Stimulated activated CD4-positive, alpha-beta T cell treated with anti-CD3 and anti-CD28 coated beads, Interleukin-1b, Interleukin-23, amount 100 ng/mL, for 1 hour (primary cell): ENCODE measurements at places on chromosomes 2 and 18.

DNA sequence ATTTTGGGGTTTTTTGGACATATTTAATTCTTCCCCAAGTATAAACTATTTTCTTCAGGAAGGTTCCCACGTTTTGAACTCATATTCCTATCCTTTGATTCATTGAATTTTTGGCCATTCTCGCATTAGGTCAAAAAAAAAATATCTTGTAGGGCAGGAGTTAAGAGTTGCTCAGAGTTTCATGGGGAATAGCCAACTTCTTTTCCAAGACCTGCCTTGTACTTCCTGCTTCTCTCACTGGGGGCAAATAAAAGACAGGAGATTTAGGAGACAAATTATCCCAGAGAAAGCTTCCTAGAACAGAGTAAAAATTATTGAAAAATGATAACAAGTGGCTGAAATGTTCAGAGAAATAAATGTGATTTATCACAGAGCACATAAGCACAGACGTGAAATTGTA, 55.2 kb upstream of the BCL11A start:
- no peak for DNase-seq

- no peak for DNase-seq
Measured at GRCh38 chr2:174334278-174334715, 457 bp upstream of the SP9 start.

GRCh38 chr18:48517048-48517447, 21.8 kb upstream of the CTIF start:
- no peak for DNase-seq

DNA sequence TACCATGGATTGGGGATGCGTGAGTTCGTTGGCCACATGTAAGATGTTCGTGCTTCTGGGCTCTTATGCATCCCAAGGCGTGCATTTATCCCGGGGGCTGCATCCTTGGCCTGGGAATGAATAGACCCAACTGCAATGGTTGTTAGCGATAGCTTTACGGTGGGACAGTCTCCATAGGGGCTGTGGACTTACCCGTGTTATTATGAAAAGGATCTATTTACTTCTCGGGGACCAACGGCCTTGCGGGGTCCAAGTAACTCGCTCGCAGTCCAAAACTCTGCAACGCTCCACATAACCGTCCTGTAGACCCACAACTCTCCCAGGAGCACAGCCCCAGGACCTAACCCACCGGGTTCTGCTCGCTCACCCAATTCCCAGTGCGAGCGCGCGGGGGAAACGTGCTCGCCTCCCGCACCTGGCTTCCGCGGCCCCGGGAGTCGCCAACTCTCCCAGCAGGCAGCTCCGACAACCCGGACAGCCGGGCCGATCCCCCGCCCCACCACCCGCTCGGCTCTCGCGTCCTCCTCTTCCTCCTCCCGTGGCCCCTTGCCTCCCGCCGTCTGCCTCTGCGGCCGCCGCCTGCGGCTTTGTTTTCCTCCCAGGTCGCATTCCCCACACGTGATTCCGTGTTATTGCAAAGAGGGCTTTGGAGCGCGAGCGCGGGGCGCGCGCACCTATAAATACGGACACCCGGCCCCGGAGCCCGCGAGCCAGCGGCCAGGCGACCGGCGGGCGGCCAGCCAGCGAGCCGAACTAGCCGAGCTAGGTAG, at the start of gene CABLES1:
CABLES1 (plus strand) TSS at position 706 of the 770 bp plus-strand sequence. CDS start 278 bp downstream, outside the sequence.
- no peak for DNase-seq

- no peak for DNase-seq
Measured at GRCh38 chr2:235091421-235091820, 139.6 kb downstream of the SH3BP4 start.

GRCh38 chr2:117702098-117702497, 112.4 kb upstream of the DDX18 start:
- no peak for DNase-seq

DNA sequence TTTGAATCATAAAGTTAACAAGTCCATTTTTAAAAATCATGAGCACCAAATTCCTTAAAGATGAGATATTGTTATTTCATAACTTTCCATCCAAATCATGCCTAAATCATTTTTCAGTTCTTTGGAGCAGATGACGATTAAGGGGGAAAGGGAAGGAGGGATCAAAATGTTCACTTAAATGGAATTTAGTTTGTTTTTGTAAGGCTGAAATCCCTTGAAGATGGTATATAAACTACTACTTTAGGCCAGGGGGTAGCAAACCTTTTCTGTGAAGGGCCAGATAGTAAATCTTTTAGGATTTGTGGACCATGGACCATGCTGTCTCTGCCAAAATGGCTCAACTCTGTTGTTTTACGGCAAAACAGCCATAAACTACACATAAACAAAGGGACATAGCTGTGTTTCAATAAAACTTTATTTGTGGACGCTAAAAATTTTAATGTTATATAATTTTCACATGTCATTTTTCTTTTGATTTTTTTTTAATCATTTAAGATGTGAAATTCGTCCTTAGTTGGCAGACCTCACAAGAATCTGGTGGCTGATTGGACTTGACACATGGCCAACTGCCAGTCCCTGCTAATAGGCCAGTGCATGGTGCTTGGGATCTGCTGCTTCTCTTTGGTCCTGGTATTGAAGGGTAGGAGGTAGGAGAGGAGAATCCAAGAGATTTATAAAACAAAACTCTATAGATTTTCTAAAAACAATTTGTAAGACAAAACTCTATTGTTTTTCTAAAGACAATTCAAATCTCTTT, 52.0 kb upstream of the RTN4 start:
- no peak for DNase-seq

DNA sequence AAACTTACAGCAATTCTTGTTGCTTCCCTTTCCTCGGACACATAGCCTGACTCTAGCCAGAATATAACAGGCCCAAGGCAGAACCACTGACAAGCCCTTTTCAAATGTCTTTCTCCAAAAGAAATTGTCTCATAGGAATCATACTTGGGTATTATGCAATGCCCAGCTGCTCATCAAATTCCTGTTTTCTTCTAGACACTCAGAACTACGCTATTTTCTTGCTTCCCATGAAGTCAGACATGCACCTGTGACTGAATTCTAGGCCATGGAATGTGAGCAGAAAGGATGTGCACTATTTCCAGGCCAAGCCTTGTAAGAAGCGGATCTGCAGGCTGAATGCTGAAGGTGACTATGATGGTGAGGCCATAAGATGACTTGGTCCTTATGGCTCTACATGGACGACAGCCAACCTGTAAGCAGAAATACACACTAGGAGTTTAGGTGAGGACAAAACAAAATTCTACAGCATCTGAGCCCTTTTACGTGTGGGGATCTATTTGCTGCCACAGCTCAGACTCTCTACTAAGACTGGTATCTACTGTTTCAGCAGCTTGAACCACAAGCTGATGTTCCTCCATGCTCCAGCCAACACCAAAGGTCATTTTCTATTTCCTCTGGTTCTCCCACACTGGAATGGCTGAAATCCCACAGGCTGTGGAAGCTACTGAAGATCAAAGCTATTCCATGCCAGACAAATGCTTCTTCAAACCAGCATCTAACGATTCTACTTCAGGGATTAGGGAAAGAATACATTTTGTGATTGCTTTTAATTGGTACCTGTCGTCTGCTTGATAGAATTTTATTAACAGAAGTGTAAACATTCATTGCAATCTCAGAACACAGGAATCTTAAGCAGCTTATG, 378.7 kb downstream of the RBM43 start:
- no peak for DNase-seq

GRCh38 chr2:174485788-174486562, 854 bp downstream of the GPR155 start:
- DNase-seq = no peak

- no peak for DNase-seq
Measured at GRCh38 chr2:187358531-187358930, 89.5 kb downstream of the CALCRL start.

DNA sequence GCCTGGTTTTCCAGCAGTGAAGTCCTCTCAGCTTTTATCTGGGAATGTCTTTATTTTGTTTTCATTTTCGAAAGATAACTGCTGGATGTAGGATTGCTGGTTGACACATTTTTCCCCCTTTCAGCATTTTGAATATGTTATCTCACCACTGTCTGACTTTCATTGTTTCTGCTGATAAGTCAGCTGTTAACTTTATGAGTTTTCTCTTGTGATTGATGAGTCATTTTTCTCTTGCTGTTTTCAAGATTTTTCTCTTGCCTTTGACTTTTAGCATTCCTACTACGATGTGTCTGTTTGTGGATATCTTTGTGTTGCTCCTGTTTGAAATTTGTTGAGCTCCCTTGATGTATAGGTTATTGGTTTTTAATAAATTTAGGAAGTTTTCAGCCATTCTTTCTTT, 85.5 kb downstream of the AGPS start:
- no peak for DNase-seq

- DNase-seq = no peak
Measured at GRCh38 chr2:32061973-32062861, 1.1 kb upstream of the SPAST start.

DNA sequence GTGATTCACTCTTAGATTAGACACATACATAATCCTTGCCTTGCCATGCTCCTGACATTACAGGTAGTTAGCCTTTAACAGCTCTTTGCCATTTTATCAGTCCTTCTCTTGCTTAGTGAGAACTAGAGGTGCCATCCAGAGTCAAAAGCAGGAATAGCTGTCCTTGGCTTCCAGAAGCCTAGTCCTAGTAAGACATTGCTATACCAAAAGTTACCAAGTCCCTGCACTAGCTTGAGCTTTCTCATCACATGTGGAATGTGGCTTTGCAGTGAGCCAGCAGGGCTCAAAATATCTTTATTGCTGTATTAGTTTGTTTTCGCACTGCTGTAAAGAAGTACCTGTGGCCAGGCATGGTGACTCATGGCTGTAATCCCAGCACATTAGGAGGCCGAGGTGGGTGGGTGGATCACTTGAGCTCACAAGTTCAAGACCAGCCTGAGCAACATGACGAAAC, 104.7 kb upstream of the NOSTRIN start:
- no peak for DNase-seq

GRCh38 chr2:176085861-176086771, 2.4 kb upstream of the EVX2 start:
- DNase-seq = no peak

DNA sequence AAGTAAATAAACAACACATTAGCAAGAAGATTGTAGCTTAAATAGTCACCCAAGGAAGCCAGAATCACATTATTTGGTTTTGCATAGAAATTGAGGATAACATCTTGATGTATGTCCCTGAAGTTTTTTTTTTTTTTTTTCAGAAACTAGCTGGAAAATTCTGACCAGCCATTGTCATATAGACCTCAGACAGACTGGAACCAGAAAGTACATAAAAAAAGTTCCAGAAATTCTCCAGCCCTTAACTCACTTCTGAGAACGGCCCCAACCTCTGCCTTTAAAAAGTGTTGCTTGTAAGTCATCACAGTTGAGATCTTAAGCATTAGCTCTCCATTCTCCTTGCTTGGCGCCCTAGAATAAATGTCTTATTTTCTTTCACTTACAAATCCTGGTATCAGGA, 350.5 kb downstream of the CCDC85A start:
- DNase-seq = no peak
